ENCODE measurements at places on chromosomes 11 and 22. TPM values are rescaled to one million over a fixed set of nuclear protein-coding genes. Genes with fewer than 3 reads are reported as not detected.

DNA sequence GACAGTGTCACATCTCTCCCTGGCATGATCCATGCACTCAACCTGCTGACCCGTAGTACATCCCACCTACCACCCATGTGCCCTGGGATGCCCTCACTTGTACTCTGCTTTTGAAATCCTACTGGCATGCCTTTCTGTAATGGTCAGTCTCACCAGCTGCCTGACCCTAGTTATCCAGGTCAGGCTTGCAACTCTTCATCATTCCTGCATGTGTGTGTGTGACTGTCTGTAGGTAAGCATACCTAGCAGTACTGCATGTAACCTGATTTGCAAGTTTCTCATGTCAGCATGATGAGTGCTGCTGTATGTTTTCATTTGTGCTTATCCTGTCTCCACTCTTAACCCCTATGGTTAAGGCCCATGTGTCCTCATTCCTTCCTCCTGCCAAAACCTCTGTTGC is 202.0 kb upstream of the MTNR1B start:
- no peak for DNase-seq

- DNase-seq = no peak
Measured at GRCh38 chr11:112514011-112514740, 253.5 kb upstream of the PLET1 start.

DNA sequence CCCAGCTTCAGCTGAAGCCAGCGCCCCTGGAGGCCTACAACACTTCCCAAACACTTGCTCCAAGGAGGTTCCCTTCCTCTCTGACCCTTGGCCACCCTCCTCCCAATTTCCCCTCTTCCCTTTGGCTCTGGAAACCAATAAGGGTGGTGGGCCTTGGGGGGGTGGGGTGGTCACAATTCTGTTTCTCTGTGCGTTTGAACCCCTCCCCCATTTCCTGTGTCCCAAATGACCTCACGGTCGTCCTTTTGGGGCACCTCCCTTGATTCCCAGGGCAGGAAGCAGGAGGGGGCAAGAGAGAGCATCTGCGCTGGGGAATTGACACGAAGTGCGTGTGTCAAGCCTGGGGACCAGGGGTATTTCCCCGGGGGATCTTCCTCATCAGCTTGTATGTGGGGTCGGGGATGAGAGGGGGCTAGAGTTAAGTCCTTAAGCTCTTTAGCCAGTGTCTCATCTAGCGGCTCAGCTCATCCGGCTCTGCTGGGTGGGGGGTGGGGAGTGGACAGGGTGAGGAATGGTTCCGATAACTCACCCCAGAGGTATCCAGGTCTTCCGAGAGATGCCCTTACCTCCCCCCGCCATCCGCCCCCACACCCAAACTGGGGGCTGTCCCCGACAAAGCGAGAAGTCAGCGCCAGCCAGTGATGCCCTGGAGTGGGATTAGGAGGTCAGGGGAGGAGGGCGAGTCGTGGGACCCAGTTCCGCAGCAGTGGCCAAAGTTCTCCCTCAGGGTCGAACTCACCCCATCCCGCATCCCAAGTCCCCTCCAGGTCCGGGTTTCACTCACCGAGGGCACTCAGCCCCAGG is 587 bp downstream of the ESAM start:
- DNase-seq = no peak

DNA sequence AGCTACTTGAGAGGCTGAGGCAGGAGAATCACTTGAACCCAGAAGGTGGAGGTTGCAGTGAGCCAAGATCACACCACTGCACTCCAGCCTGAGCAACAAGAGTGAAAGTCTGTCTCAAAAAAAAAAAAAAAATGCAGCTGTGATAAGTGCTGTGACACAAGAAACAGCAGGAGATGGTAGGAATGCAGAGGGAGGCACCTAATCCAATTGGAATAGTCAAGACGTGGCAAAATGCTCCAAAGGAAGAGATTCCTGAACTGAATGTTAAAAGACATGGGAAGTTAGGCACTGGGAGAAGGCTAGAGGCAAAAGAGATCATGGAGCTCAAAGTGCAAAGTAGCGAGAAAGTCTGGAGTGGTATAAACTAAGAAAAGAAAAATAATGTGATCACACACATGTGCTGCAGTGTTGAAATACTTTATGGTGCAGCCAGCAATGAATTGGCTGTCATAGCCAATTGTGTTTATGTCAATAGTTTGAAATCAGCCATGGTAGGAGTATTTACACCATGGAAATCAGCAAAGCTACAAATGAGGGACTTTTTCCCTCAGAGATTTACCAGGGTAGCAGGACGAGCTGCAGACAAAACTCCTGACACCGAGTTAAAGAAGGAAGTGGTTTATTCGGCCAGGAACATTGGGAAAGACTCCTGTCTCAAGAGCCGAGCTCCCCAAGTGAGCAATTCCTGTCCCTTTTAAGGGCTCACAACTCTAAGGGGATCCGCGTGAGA is 40.9 kb upstream of the LIPT2 start:
- DNase-seq = no peak

- no peak for DNase-seq
Measured at GRCh38 chr11:116611998-116612620, 160.7 kb downstream of the BUD13 start.

- DNase-seq = no peak
Measured at GRCh38 chr11:62665599-62666258, 617 bp downstream of the CSKMT start.

TNNT3 gene
- polyA plus RNA-seq = 9,432 TPM

P2RY2 gene
- polyA plus RNA-seq = 2.0 TPM

GDPD4 gene
- 0.09 TPM for polyA plus RNA-seq

APOL5 gene
- polyA plus RNA-seq = 1.5 TPM

ASCL3 gene
- not detected for polyA plus RNA-seq
